ENCODE measurements at places on chromosomes 4 and X. TPM values are rescaled to one million over a fixed set of nuclear protein-coding genes. Genes with fewer than 3 reads are reported as not detected.

Gene EDA
- 16.8 TPM for total RNA-seq

- H3K27me3 ChIP-seq, result no peaks in the 10 kb centered on the region
- H3K4me1 ChIP-seq, result peaks cover 17% of the 10 kb centered on the region
- peak; percentile 67 for DNase-seq
- peak within 1 kb of the TSS; percentile 47 for H3K4me3 ChIP-seq
Measured at GRCh38 chrX:111095974-111096895, at the start of gene PAK3. Gene PAK3, plus strand, starts transcription at chrX:111096191. Its CDS starts 26,913 bp downstream, at chrX:111123104.

DNA sequence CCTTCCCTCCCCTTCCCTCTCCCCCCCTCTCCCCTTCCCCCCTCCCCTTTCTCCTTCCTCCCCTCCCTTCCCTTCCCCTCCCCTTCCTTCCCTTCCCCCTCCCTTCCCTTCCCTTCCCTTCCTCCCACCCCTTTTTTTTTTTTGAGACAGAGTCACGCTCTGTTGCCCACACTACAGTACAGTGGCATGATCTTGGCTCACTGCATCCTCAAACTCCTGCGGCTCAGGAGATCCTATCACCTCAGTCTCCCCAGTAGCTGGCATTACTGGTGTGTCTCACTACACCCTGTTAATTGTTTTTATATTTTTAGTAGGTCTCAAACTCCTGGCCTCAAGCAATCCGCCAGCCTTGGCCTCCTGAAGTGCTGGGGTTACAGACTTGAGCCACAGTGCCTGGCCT, 66.6 kb downstream of the TBC1D9 start:
- no peak overlapping the region for H3K27ac ChIP-seq
- no peaks in the 10 kb centered on the region for H3K27me3 ChIP-seq
- H3K36me3 ChIP-seq, result no peaks in the 10 kb centered on the region
- DNase-seq, result no peak
- H3K4me1 ChIP-seq, result peaks cover 26% of the 10 kb centered on the region

DNA sequence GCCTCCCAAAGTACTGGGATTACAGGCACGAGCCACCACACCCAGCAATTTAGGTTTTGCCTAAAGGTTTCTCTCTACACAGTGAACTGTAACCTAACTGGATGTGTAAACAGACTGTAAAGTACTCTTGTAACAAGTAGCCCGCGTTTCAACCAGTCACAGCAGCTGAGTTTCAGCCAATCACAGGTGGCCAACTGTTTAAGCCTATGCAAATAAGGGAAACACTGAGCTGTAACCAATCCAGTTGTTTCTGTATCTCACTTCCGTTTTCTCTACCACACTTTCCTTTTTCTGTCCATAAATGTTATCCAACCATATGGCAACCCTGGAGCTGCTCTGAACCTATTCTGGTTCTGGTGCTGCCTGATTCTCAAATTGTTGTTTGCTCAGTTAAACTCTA, 59.9 kb downstream of the DIPK2B start:
- no peak overlapping the region for H3K27ac ChIP-seq
- no peaks in the 10 kb centered on the region for H3K4me1 ChIP-seq
- no peak overlapping the region for H3K4me3 ChIP-seq
- H3K27me3 ChIP-seq, result no peaks in the 10 kb centered on the region

GRCh38 chrX:30275498-30275897, 28.6 kb downstream of the MAGEB1 start:
- H3K36me3 ChIP-seq, result no peaks in the 10 kb centered on the region
- H3K4me3 ChIP-seq, result no peak overlapping the region
- DNase-seq, result no peak

- DNase-seq, result no peak
- no peak overlapping the region for H3K27ac ChIP-seq
- peaks cover 2% of the 10 kb centered on the region for H3K4me1 ChIP-seq
- no peaks in the 10 kb centered on the region for H3K36me3 ChIP-seq
- no peaks in the 10 kb centered on the region for H3K27me3 ChIP-seq
Measured at GRCh38 chr4:80094191-80094590, 21.2 kb upstream of the ANTXR2 start.

Gene BTC
- total RNA-seq, result 7.0 TPM

Gene VCX3A
- not detected for total RNA-seq

- H3K4me1 ChIP-seq, result no peaks in the 10 kb centered on the region
- no peaks in the 10 kb centered on the region for H3K36me3 ChIP-seq
- H3K27me3 ChIP-seq, result no peaks in the 10 kb centered on the region
- no peak overlapping the region for H3K4me3 ChIP-seq
- peak overlapping the region; percentile 22 for H3K27ac ChIP-seq
Measured at GRCh38 chr4:147370881-147371280, 110.0 kb upstream of the EDNRA start.

Gene CCDC158
- total RNA-seq, result 0.37 TPM

Gene ZFYVE28
- 16.6 TPM for total RNA-seq

GRCh38 chrX:131262738-131263679, 26.1 kb downstream of the IGSF1 start:
- no peak overlapping the region for H3K4me3 ChIP-seq
- H3K36me3 ChIP-seq, result no peaks in the 10 kb centered on the region
- no peaks in the 10 kb centered on the region for H3K4me1 ChIP-seq
- DNase-seq, result no peak

Gene AFF1
- total RNA-seq, result 98.5 TPM

- H3K27me3 ChIP-seq, result no peaks in the 10 kb centered on the region
- H3K4me3 ChIP-seq, result no peak overlapping the region
- H3K36me3 ChIP-seq, result no peaks in the 10 kb centered on the region
- no peak overlapping the region for H3K27ac ChIP-seq
- DNase-seq, result no peak
Measured at GRCh38 chr4:19030048-19030447, 1008.5 kb upstream of the LCORL start.

- H3K4me1 ChIP-seq, result no peaks in the 10 kb centered on the region
- no peaks in the 10 kb centered on the region for H3K27me3 ChIP-seq
- H3K36me3 ChIP-seq, result no peaks in the 10 kb centered on the region
- H3K27ac ChIP-seq, result no peak overlapping the region
- DNase-seq, result peak; percentile 36
Measured at GRCh38 chr4:150209140-150209829, 131.0 kb downstream of the DCLK2 start.

- no peak for DNase-seq
- H3K36me3 ChIP-seq, result peaks cover 11% of the 10 kb centered on the region
- no peak overlapping the region for H3K4me3 ChIP-seq
- H3K27me3 ChIP-seq, result no peaks in the 10 kb centered on the region
- H3K4me1 ChIP-seq, result peaks cover 35% of the 10 kb centered on the region
- H3K27ac ChIP-seq, result no peak overlapping the region
Measured at GRCh38 chr4:1850276-1850675, 5.7 kb downstream of the LETM1 start.

DNA sequence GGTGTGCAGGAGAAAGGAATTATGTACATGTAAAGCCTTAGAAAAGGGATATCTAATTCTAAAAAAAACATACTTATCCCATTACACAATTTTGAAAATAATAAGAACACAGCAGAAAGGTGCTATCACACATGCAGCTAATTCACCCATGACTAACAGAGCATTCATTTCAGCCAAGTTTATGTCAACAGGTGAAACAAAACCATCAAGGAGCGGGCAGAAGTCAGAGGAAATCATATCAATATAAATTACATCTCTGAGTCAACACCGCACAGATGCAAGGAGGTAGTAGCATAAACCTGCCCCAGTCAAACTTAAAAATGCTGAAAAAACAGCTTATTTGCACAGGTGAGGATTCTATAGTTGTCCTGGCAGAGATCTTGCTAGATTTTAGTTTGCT, 197.9 kb downstream of the PRDM5 start:
- no peak for DNase-seq
- no peak overlapping the region for H3K4me3 ChIP-seq
- no peaks in the 10 kb centered on the region for H3K4me1 ChIP-seq
- no peak overlapping the region for H3K27ac ChIP-seq

All from upper lobe of left lung (tissue), 6 donors.